Stimulated activated CD8-positive, alpha-beta memory T cell treated with anti-CD3 and anti-CD28 coated beads, Interleukin-15, amount 100 ng/mL, for 4 hours (primary cell): ENCODE measurements at places on chromosomes 7 and 10.

GRCh38 chr7:92608380-92609322 is 18.5 kb upstream of the FAM133B start:
- DNase-seq: no peak

DNA sequence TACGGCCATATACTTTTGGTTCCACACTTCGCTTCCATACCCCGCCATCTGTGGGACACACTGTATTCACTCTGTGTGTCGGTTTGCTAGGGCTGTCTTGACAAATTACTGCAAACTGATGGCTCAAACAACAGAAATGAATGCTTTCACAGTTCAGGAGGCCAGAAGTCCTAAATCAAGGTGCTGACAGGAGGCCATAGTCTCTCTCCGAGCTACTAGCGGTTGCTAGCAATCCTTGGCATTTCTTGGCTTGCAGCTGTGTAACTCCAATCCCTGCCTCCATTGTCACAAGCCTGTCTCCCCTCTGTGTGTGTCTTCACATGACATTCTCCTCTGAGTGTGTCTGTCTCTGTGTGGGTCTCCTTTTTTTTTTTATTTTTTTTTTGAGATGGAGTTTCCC is 28.9 kb upstream of the BMPR1A start:
- DNase-seq: no peak

GRCh38 chr7:37449621-37450020 is 957 bp upstream of the ELMO1 start:
- DNase-seq: no peak

- no peak for DNase-seq
Observed at GRCh38 chr10:131546086-131546810, 234.7 kb upstream of the TCERG1L start.

- DNase-seq: no peak
Observed at GRCh38 chr7:49980465-49980864, 112.6 kb downstream of the ZPBP start.

GRCh38 chr7:74306730-74307469 is 17.7 kb downstream of the CLIP2 start:
- DNase-seq: no peak

- no peak for DNase-seq
Observed at GRCh38 chr10:60827791-60828488, 49.7 kb downstream of the CDK1 start.

DNA sequence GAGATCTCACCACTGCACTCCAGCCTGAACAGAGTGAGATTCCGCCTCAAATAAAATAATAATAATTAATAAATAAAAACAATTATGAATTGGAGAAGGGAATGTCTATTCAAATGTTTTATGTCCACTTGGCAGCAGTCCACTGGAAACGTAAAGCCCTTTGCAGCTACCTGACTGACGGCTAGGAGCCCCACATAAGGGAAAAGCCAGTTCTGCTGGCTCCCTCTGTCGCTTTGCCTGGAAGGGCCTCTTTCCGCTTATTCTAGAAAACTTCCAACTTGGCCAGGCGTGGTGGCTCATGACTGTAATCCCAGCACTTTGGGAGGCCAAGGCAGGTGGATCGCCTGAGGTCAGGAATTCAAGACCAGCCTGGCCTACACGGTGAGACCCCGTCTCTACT is 6.1 kb upstream of the TNS3 start:
- DNase-seq: no peak

GRCh38 chr7:19020062-19020461 is 97.4 kb downstream of the TWIST1 start:
- no peak for DNase-seq

GRCh38 chr7:13067036-13067435 is 379.6 kb downstream of the ARL4A start:
- DNase-seq: no peak

DNA sequence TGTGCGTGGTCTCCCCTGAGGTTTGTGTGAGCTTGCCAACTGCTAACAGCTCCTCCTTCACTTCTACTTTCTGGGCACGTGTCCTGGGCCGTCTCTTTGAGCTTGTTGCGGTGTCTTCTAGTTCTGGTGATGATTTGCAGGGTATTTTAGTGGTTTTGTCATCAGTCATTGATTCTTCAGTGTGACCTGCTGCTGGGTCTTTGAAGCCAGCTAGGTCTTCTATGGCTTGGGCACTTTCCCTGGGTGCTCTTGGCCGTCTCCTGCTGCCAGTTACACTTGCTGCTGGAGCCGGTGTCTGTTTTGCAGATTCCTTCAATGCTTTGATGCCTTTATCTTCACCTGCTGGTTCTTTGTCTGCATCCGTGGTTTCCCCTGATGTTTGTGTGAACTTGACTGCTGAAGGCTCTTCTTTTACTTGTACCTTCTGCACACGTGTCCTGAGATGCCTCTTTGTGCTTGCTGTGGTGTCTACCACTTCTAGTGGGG is 23.0 kb downstream of the MKI67 start:
- no peak for DNase-seq

- DNase-seq: no peak
Observed at GRCh38 chr10:128087146-128087883, 38.9 kb downstream of the MKI67 start.

- DNase-seq: no peak
Observed at GRCh38 chr10:93867525-93867924, 26.3 kb upstream of the SLC35G1 start.

- no peak for DNase-seq
Observed at GRCh38 chr7:93407239-93407638, 167.3 kb downstream of the CALCR start.

DNA sequence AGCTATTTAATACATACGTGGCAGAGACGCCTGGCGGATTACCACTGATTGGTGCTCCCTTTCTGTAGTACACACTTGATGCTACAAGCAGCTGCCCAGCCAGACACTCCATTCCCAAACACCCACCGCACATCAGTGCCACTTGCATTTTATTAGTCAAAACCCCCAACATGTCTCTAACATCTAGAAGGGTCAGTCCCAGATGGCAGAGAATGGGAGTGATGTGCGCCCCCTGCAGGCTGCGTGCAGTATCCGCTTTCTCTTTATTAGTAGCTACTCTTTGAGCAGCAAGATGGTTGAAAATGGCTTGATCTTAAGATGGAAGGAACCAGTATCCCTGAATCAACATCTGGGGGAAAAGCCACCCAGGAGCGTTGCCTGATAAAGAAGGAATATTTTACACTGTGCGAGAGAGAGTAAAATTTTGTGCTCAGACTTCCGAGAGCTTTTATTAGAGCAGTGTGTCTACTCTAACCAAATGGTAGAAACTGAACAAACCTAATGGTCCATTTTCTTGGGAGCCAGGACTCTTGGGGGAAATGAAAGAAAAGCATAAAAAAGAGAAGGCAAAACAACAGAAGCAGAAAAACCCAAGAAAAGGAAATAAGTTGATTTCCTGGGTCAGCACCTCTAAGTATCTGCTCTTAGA is 78.3 kb downstream of the ST8SIA6 start:
- DNase-seq: no peak

DNA sequence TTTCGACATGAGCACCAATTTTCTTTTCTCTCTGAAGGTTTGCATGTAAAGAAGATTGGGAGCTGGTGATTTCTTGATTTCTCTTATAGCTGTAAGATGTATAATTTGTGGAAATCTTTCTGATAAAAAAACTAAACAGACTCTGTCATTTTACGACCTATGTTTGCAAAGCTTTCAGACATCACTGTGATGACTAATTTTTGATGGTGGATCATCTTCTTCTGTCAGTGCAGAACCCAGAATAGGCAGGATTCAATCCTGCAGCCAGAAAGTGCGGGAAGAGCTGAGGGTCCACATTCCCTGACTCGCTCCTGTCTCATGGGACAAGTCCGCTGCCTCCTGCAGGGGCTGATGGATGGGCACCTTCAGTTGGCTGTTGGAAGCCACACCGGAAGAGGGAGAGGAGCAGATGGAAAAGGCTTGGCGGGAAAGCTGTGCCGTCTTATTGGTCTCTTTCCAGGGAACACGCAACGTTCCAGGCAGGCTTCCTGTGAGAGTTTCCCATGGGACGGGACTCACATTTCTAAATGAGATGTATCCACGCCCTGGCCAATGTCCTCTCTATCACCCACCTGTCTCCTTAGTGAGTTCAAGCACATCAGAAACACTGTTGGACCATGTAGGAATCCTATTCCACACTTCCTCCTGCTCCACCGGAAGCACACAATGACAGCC is 186.9 kb downstream of the PRPF18 start:
- no peak for DNase-seq

- no peak for DNase-seq
Observed at GRCh38 chr10:96511044-96511945, 2.4 kb downstream of the TLL2 start.

DNA sequence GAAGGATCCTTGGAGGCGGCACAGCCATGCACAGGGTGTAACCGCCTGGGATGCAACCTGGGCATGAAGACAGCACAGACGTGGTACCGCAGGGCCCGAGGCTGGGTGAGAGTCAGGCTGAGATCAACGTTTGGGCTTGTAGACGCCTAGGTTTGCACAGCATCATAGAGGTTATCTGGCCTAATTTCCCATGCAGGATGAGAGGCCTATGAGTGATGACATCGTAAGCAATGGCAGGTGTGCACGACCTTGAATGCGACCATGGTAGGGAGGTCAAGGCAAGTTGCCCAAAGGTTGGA is 7.5 kb downstream of the CALML3 start:
- DNase-seq: no peak

DNA sequence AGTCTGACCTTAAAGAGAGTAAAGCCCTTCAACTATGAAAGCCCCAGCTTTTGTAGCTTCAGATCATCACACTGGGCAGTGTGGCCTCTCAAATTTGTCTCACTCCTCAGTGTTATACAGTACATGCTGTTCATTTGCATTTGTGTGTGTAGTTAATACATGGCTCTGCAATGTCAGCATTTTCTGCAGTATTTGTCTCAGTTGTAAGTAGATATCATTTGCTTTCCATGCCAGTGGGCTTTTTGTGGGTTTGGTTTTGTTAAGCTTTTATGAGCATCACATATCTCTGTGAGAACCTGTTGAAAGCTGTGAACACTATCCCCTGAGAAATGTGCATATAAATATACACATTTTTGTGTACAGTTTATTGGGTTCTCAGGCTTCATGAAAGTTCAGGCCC is 57.0 kb downstream of the ZNF277 start:
- DNase-seq: no peak

DNA sequence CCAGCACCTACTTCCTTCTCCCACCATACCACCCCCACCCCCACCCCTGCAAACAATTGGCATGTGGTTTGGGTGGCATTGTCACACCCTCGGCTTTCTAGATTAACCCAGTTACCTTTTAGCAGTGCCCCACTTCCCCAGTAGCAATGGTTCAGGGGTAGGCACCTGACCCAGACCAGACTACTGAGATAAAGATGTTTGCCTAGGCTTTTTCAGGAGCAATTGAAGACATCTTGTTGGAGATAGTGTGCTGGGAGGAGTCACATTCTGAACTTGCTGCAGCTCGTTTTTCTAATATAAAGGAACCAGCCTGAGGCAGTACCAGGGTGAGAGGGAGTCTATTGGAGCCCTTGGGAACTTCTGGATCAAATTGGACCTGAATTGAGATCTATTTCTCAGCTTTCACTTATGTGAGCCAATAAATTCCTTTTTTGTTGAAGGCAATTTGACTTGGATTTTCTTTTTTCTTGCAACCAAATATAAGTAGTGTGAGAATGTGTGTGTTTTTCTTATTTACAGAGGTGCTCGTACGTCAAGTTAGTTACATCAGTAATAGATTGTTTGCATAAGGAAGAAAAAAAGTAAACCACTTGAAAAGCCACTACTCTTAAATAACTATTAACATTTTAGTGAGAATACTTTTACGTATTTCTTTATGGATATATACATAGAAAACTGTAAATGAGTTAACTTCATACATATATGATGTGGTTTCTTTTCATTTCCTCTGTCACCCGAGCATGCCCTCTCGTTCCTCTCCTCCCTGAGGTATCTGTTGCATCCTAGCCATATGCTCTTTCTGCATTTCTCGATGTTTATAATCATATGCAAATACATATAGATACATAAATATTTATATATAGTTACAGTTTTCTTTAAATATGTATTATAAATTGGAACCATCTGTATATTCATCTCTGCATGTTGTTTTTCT is 38.0 kb downstream of the RAB18 start:
- DNase-seq: no peak

- no peak for DNase-seq
Observed at GRCh38 chr10:85858776-85859515, 507.6 kb downstream of the GRID1 start.

GRCh38 chr10:117439243-117439912 is 64.1 kb upstream of the PDZD8 start:
- DNase-seq: no peak

DNA sequence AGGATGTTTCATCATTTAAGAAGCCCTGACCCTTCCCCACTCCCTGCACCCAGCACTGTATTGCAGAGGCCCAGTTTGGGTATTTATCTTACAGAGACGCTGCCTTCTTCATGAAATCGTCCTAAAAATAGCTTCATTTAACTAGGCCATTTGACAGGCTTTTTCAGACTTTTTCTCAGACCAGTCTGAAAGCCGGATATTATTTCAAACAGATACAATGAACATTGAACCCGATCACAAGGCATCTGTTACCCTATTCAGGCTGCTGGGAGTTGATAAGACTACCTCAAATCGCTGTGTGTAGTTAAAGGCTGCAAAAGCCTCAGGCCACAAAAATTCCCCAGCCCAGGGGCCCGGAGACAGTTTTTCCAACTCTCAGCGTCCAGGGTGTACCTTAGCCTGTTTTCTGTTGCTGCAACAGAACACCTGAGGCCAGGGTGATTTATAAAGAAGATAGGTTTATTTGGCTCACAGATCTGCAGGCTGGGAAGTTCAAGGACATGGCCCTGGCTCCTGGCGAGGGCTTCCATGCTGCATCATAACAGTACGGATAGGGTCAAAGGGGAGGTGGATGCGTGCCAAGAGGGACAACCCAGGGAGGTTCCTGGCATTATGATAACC is 130.7 kb upstream of the SH2B2 start:
- no peak for DNase-seq

DNA sequence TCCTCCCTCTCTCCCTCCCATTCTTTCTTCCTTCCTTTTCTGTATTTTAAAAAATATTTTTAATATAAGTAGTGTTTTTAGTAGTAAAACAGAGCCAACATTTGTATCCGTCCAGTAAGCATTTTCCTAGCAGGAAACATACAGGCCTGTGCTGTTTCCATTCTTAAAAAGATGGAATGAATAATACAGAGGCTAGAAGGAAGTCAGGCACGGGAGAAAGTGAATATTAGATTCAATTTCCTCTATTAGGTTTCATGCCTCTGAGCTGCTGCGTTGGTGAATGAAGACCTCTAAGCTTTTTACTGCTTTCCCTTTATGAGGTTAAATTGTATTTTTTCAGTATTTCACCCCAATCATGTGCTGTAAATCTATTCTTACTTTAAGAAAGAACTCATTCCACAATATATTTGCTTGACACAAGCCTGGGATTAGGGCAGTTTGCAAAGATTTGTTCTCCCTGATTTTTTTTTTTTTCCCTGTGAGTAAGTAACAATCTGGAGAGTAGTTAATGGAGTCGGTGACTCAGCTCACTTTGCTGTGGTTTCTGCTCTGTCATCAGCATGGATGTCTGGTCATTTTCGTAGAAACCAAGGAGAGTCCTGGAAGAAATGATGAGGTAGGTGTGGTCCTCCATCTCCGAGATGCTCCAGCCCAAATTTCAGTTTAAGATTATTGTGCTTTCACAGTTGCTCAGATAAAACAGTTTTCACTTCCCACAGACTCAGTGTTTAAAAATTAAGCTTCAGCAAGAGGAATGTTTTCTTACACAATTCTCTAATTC is 76.1 kb upstream of the PITRM1 start:
- no peak for DNase-seq

- DNase-seq: no peak
Observed at GRCh38 chr7:70353330-70353945, 755.2 kb downstream of the AUTS2 start.
